Psoas muscle (tissue), 8 donors: ENCODE measurements at places on chromosomes 6 and 20. TPM values are rescaled to one million over a fixed set of nuclear protein-coding genes. Genes with fewer than 3 reads are reported as not detected.

Gene SLC4A11
- total RNA-seq = 0.44 TPM

Gene CCDC167
- 15.7 TPM for total RNA-seq

DNA sequence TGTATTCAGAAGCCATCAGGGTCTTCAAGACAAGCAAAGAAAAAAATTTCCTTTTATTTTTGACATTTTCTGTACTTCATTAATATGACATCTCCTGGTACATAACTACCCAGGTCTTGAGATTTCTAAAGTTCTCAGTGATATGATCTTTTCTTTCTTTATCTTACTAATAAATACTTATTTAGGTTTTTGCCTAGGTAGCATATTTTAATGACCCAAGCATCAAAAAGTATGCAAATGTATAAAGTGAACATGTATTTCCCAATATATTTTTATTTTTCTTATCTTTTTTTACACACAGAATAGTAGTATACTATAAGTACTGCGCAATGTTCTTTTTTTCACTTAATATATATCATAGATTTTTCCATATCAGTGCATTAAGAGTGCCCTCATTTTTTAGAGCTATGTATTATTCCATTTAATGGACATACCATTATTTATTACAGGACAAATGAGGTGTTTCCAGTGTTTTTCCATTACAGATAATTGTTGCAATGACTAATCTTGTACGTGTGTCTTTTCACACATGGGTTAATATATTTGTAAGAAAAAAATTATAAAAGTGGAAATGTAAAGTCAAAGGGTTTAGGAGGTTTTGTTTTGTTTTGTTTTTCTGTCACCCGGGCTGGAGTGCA lies 107.0 kb downstream of the KCNQ5 start:
- DNase-seq = no peak

- no peak for DNase-seq
Observed at GRCh38 chr6:16698997-16699868, 62.0 kb downstream of the ATXN1 start.

DNA sequence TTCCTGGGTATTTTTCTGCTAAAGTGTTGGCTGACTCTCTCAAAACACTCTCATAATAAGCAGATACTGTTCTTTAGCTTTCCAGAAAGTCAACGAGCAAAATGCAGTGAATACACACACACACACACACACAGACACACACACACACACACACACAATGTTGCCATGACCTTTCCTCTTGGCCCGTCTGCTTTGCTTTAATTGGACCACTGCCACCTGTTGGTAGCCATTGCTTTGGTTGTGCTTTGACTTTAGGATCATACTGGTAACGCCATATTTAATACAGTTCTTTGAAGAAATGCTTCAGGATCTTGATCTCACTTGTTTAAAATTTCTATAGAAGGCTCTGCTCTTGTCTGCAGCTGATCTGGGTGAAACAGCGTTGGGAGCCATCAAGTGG lies 4.4 kb downstream of the FIG4 start:
- no peak for DNase-seq

DNA sequence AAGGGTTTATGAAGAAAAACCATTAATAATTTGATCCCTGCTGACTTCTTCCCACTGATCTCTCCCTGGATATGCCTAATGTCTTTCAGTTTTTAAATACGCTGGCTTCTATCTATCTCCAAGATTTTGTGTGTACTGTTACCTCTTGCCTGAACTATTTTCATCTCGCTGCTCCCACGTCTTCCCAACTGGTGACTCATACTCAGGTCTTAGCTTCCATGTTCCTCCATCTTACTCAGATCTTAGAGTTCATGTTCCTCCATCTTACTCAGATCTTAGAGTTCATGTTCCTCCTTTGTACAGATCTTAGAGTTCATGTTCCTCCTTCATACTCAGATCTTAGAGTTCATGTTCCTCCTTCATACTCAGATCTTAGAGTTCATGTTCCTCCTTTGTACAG lies 21.6 kb downstream of the GPR6 start:
- no peak for DNase-seq

DNA sequence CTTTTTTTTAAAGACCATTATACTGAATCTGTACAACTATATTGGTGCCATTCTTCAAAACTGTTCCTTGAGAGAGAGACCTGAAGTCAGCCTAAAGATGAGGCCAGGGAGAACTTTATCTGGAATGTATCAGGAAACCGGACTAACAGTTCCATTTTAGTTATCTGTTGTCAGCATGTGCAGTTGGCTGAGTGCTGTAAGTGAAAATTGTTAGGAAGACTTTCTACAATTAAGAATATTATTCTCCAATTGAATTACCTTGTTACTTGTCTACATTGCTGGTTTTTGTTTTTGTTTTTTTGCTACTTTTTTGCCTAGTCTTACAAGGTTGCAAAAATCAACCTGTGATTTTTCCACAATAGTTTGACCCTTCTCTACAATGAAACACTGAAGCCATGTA lies 7.5 kb downstream of the CEP57L1 start:
- no peak for DNase-seq

- peak; percentile 94 for DNase-seq
Observed at GRCh38 chr6:43972913-43973300, 154.3 kb downstream of the MRPL14 start.
